Suppressor macrophage (primary cell): ENCODE measurements at places on chromosomes 7 and 10.

DNA sequence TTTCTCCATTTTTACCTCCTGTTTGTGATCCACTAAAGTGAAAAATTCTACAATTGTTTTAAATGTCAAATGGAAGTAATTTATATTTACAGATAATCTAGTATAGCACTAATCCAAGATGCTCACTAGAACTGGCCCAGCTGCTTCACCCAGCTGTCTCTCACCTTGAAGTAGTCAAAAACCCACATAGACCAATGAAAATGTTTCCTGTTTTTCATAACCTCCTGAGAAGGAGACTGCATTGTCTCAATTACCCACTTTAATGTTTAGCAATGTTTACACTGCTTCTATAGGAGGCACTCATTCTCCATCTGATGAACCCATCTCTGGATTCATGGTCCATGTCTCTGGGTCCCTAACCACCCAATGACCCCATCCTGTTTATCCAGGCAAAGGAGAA, 56.1 kb upstream of the ADO start:
- DNase-seq = no peak

- no peak for DNase-seq
Measured at GRCh38 chr10:34800624-34801023, 14.5 kb downstream of the PARD3 start.

GRCh38 chr10:58269782-58270290, 874 bp downstream of the CISD1 start:
- DNase-seq = no peak

- DNase-seq = no peak
Measured at GRCh38 chr10:130844310-130844709, 467.2 kb downstream of the TCERG1L start.

GRCh38 chr10:128540781-128541761, 414.8 kb upstream of the MKI67 start:
- DNase-seq = no peak

DNA sequence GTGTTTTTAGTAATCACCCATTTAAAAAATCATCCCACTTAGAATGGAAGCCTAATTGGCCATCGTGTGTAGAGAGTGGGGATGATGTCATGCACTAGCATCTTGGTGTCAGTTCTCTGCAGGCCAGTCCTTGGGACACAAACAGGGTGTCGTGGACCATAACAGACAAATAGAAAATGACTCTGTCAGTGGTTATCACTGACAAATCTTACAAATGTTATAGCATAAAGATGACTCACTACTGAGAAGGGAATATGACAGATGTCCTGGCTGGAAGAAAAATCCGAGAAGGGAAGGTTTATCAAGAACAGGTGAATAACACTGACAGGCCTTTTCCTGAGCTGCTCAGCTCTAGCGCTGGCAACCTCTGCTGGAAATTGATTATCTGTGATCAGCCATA, 10.6 kb downstream of the CABCOCO1 start:
- no peak for DNase-seq
